ENCODE measurements at places on chromosomes 1 and 21. TPM values are rescaled to one million over a fixed set of nuclear protein-coding genes. Genes with fewer than 3 reads are reported as not detected.

LRRC38 gene
- not detected for total RNA-seq

AKNAD1 gene
- total RNA-seq: 7.5 TPM

ANGPTL3 gene
- not detected for total RNA-seq

BACE2 gene
- total RNA-seq: 55.8 TPM

SYT2 gene
- not detected for total RNA-seq

PPP1R8 gene
- total RNA-seq: 51.6 TPM

VWA5B1 gene
- under 0.01 TPM for total RNA-seq

PGLYRP3 gene
- total RNA-seq: not detected

FAM131C gene
- total RNA-seq: not detected

ACTA1 gene
- not detected for total RNA-seq

GPR89A gene
- 14.3 TPM for total RNA-seq

CDKN2C gene
- 31.0 TPM for total RNA-seq

CHTOP gene
- 34.5 TPM for total RNA-seq

CYP4A22 gene
- total RNA-seq: not detected

TTC24 gene
- total RNA-seq: not detected

ZMYM4 gene
- 24.6 TPM for total RNA-seq

ERO1B gene
- 7.0 TPM for total RNA-seq

NEGR1 gene
- 34.5 TPM for total RNA-seq

TSPAN2 gene
- total RNA-seq: 65.9 TPM

GNG12 gene
- 118 TPM for total RNA-seq

PADI2 gene
- 0.39 TPM for total RNA-seq
